Colonic mucosa (tissue), 4 donors: ENCODE measurements at places on chromosomes 6 and 20. TPM values are rescaled to one million over a fixed set of nuclear protein-coding genes. Genes with fewer than 3 reads are reported as not detected.

FAM83C gene
- total RNA-seq: 0.45 TPM

GRCh38 chr6:28311139-28311823 lies 24.7 kb downstream of the ZSCAN31 start:
- DNase-seq: no peak

DNA sequence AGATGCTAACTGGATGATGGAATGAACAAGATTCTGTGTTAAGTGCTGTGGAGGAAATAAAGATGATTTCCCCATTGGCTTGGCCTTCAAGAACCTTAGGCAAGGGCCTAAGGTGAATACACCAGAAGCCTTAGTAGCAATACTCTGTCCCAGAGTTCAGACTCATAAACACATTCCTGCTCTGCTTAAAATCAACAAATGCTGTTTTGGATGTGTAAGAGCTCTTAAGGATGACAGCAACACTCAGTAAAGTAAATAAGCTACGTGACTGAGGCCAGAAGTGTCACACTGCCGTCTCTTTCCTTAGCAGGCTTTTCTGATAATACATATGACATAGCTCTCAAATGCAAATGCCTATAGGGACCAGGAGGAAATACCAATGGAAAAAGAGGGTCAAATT lies 90.6 kb downstream of the EYA2 start:
- DNase-seq: no peak

- DNase-seq: no peak
Measured at GRCh38 chr20:39829661-39830060, 859.4 kb downstream of the MAFB start.

DNA sequence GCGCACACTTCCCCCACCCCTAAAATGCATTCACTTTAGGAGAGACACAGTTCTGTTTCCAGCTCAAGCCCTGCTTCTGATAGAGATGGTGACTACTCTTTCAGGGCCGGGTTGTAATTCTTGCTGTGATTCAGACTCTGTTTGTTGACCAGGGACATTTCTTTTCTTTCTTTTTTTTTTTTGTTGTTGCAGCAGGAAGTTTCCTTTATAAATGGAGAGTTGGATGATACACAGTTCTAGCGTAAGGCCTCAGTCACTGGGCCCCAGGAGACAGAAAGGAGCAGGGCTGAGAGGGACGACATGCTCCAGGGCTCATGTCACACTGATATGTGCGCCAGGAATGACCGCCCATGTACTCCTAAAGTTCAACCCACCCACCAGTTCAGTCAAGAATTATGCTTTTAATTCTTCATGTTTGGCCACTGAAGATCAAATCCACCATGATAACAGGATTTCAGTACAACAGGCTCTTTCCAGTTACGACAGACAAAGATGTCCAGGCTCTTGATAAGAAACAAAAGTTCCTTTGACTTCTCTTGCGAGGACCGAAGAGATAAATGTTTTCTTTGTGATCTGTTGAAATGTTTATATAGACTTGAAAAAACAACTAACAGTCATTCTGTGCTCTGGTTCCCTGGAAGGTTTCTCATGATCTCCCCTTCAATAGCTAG lies 142.5 kb downstream of the CD164 start:
- DNase-seq: no peak

ID1 gene
- 134 TPM for total RNA-seq

DNA sequence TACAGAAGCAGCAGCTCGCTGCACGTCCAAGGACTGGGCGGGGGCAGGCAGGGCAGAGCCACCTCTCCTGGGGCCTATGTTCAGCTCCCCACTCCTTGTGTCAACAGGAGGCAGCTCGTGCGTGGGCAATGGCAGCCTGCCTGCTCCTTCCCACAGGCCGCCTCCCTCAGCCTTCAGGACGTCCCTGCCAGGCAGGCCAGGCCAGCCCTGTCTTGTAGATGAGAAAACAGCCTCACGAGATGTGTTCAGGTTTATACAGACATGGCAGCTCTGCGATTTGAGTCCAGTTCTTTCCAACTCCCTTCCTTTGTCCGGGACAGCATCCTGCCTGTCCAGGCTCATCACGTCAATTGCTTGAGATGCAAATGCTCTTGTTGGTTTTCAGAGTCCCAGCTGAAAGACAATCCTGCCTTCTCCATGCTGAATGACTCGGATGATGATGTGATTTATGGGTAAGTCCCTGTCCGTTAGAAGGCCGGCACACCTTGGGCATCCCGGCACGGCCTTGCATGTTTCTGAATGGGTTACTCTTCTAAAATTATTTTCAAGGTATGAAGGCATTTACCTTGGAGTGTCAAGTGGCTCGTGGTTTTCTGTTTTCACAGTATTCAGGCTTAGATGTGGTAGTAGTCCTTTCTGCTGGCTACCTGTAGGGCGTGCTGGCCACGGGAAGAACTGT lies 13.5 kb downstream of the DYNLT1 start:
- DNase-seq: peak; percentile 61

DNA sequence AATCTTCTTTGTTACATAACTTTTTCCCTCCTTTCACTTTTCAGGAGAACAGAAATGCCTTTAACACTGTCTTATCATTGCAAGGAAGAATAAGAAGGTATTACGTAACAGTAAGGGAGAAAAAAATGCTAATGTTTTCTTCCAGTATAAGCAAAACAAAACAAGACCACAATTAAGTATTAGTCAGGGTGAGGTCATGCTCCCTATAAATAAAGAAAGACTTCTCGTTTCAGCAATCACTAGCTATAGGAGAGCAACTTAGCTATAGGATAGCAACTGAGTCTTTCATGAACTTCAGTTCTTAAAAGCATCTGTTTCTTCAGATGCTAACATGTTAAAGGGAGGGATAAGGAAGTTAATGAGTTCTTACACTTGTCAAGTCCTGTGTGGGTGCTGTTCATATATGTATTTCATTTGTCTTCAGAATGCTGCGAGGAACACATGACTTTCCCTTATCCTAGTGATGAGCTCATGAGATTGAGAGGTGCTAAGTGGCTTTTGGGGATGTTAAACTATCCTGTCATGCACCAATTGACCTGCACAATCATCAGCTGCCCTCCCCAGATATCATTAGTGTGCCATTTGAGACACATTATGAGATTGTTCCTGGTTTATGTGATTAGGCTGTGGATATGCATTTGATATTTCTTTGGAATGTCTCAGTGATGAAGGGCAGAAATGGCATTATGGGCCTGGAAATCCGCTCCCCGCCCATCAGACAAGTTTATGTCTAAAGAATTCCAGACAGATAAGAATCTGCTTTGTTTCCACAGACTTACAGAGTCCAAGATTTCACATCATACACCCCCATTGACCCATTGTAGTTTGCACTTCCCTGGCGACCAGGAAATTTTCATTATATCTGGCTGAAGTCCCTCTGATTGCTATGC lies 37.5 kb downstream of the LAMA4 start:
- no peak for DNase-seq

DNA sequence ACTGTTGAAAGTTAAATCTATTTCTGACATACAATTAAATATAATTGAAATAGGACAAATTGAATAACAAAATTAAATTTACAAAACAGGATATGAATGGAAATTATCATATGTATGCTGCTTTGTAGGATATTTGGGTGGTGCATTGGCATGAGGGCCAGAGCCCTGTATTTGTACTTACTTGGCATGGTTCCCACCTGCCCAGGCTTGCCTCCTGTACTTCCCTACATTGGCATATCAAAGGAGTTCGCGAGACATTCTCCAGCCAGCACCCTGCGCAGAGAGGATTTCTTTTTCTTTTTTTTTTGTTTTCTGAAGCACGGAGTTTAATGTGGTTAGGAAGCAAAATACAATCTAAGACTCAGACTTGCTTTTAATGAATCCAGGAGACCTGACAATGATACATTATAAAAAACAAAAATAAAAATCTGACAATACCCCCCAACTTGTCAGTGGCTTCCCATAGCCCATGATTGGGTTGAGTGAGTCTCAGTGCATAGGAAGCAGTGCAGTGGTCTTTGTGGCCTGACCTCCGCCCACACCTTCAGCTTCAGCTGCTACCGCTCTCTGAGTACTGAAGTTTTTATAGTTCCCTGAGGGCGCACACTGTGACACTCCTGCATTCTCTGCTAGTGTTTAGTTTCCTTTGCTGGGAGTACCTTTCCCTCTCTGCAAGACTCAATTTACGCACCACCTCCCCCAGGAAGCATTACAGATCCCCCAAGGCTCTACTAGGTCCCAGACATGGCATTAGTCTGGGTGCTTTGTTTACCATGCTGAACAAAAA lies 440.8 kb downstream of the UTRN start:
- DNase-seq: no peak
